ENCODE measurements at places on chromosomes 4 and X.
A peak's percentile ranks its signal among the peaks of the same experiment; 100 is the strongest.

GRCh38 chrX:140343226-140343868 lies 161.5 kb downstream of the SOX3 start:
- DNase-seq = no peak

- DNase-seq = peak; percentile 4
Measured at GRCh38 chr4:184860018-184860779, 34.4 kb upstream of the ACSL1 start.

DNA sequence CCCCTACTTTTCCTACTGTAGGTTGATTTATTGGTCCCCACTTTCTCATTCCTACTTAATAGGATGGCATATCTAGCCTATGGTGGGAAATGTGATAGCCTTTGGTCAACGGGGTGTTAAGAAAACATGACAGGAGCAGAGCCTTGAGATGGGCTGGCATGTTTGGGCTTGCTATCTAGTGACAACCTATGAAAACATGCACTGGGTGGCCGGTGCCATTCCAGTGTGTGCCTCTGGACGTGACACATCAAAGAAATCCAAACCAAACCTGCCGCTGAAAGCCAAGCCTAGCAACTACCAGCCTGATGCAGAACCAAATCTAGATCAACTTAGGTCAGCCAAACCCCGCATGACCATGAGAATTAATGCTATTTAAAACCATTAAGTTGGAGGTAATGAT lies 317.6 kb downstream of the DMD start:
- DNase-seq = no peak

GRCh38 chr4:117249333-117249732 lies 164.0 kb upstream of the TRAM1L1 start:
- DNase-seq = no peak

GRCh38 chr4:89745708-89746107 lies 91.3 kb downstream of the SNCA start:
- no peak for DNase-seq

DNA sequence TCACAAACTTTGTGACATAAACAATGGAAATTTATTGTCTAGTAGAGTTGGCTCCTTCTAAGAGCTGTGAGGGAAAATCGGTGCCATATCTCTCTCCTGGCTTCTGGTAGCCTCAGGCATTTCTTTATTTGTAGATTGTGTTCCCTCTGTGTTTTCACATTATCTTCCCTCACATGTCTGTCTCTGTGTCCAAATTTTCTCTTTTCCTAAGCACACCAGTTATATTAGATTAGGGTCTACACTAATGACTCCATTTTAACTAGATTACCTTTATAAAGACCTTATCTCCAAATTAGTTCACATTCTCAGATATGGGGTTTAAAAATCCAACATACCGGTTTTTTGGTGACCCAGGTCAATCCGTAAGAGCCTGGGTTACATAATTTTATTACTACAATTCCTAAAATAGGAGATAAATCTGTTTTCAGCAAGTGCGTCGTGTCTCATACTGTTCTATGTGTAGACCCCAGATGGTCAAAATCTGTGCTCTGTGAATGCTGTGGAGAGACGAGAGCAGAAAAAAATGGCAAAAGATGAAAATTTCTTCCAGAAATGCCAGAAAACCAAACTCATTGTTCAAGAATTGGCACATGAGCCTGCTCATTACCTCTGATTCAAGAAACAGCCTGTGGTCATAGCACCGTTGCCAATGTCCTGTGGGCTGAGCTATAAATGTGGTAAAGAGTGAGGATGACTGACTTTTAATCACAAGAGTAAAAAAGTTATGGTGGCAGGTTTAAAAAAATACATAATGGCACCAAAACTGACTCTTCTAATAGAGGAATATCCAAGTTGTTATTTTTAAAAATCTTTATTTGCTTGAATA lies 574.7 kb downstream of the PCDH7 start:
- no peak for DNase-seq

DNA sequence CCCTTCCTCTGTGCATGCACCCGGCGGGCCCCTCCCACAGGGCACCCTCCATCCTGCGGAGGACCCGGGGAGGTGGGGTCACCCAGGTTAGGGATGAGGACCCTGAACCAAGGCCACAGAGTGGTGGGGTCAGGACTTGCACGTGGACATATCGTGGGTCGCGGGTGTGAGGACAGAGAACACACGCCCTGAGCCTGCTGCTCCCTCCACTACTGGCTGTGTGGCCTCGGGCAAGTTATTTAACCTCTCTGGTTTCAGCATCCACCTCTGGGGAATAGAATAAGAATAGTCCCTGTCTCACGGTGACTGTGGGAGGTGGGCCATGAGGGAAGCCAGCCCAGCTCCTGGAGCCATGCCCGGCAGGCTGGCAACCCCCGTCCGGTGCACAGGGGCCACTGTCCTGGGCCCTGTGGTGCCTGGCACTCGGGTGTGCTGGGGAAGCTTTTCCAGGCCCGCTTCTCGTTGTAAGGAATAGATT lies 5.1 kb downstream of the PSAPL1 start:
- no peak for DNase-seq

- DNase-seq = no peak
Measured at GRCh38 chr4:148141501-148141900, 300.7 kb downstream of the NR3C2 start.

DNA sequence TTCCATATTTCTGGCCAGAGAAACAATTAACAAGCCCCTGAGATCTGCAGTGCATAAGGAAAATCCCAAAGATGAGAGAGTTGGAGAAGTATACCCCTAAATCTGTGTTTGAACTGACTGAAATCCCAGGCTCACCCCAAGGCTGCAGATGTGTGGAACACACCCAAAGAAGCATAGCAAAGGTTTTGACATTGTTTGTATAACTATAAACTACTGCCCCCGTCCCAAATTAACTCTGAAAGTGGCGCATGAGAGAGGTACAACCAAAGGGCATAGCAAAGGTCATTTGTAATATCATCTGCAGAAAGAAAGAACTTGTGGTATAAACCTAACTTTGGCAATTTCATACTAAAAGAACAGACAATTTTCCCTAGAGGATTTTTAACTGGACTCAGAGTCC lies 157.9 kb downstream of the DCAF12L1 start:
- no peak for DNase-seq

DNA sequence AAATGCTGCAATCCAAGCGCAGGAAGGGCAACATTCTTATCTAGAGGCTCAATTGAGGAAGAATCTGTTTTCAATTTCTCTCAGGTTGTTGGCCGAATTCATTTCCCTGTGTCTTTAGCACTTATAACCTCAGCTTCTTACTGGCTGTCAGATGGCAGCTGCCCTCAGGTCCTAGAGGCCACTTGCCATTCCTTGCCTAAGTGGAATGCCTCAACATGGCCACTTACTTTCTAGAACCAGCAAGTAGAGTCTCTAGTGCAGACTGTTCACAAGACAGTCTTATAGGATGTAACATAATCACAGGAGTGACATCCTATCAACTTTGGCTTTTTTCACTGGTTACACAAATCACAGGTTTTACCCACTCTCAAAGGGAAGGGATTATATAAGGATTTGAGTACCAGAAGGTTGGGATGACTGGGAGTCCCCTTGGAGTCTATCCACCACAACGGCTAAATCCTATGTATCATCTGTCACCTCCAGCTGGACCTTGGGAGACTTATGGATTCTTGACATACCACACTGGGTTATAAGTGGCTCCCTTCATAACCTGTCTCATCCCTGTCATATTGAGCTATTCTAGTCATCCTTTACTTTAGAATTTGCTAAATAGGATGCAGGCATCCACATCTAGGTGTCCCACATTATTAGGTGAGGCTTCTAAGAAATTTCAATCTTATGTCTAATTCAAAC lies 297.9 kb upstream of the CTSO start:
- DNase-seq = no peak

DNA sequence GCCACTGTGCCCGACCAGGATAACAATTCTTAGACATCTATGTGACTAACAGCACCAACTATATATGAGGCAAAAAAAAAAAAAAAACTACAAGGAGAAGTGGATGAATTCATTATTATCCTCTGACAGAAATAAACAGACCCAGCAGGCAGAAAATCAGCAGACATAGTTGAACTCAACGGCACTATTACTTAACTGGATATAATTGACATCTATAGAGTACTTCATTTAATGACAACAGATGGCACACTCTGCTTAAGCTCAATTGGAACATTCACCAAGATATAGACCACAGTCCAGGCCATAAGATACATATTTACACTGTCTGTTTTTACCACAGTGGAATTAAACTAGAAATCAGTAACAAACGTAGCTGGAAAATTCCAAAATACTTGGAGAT lies 13.3 kb downstream of the CLDN22 start:
- no peak for DNase-seq

DNA sequence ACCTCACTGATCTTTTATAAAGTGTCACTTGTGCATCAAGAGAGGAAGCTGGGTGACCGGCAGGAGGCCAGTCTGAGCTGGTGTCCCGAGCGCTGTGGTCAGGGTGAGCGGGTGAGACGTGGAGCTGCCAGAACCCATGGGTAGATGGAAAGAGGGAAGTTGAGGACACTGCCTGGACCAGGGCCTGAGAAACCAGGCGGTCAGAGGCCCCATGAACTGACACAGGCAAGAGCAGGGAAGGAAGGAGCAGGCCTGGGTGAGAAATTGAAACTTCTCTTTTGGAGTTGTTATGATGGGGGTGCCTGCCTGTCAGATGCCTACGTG lies 192.6 kb downstream of the AFAP1 start:
- no peak for DNase-seq

DNA sequence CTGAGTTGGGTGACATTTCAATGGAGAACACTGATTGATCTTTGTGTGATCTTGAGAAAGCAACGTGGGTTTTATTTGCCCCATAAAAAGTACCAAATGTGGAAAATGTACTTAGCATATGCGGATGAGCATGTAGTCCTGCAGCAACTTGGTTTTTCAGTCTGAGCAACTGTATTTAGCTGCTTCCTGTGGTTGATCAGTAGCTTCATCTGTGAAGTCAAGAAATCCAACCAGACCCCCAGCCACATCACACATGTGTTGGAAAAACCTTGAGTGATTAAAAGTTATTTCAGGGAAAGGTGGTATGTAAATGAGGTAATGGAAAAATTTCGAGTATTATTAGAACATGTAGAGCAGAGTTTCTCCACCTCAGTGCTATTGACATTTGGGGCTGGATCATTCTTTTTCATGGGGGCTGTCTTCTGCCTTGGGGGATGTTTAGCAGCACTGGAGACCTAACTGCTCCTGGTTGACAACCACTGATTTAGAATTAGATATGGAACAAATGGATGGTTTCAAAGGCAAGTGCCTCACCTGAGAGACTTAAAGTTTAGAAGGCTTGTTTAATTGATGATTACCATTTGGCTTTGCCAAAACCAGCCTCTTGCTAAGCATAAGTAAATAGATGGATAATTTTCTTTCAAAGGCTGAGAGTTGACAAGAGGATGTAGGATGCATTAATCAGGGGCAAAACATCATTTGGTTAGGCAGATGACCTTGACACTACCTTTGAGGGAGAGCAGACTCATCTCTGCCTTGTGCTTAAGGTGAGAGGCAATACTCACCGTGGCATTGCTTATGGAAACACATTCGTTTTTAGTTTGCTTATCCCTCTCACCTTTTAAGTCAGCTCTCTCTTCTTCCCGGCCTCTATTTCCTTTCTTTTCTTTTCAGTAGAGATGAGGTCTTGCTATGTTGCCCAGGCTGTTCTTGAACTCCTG lies 193.0 kb upstream of the RPS6KA3 start:
- no peak for DNase-seq

GRCh38 chrX:37646254-37646653 lies 39.3 kb upstream of the XK start:
- DNase-seq = no peak

GRCh38 chr4:6183740-6184139 lies 16.6 kb downstream of the JAKMIP1 start:
- DNase-seq = peak; percentile 33

Data from CD4-positive, alpha-beta T cell treated with Interleukin-10 for 1 hour (primary cell).